ENCODE measurements at places on chromosomes 3 and 15. TPM values are rescaled to one million over a fixed set of nuclear protein-coding genes. Genes with fewer than 3 reads are reported as not detected.

The OSTN gene
- polyA plus RNA-seq = not detected

The GPR62 gene
- 0.10 TPM for polyA plus RNA-seq

The CHRD gene
- polyA plus RNA-seq = not detected

The ARL14 gene
- 6.0 TPM for polyA plus RNA-seq

GRCh38 chr15:89138999-89139612 is 50.9 kb downstream of the ABHD2 start:
- no peak overlapping the region for H3K4me3 ChIP-seq
- H3K4me1 ChIP-seq = peaks cover 14% of the 10 kb centered on the region
- no peaks in the 10 kb centered on the region for H3K36me3 ChIP-seq
- no peak for DNase-seq
- no peaks in the 10 kb centered on the region for H3K27me3 ChIP-seq

- DNase-seq = no peak
- no peak overlapping the region for H3K27ac ChIP-seq
- H3K4me1 ChIP-seq = no peaks in the 10 kb centered on the region
- no peak overlapping the region for H3K4me3 ChIP-seq
These were observed 16.0 kb upstream of the ADIPOQ start for GRCh38 chr3:186826410-186826975.

DNA sequence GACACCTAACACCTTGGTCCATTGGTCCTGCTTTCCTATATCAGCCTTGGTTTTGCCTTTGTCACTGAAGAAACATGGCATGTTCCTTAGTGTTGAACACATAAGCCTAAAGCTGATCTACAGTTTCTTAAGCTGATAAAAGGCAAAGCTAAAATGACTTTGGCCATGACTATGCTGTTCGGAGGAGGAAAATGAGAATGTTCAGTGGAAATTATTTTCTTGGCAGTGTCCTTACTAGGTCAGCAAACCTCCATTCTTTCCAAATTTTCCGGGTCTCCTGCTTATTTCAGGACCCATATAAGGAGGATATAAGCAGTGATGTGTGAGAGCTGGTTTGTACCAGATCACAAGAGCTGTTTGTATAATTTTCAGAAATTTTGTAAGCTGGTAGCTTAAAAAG is 832.9 kb upstream of the CFAP20DC start:
- no peak for DNase-seq
- no peaks in the 10 kb centered on the region for H3K27me3 ChIP-seq
- H3K36me3 ChIP-seq = no peaks in the 10 kb centered on the region
- no peaks in the 10 kb centered on the region for H3K4me1 ChIP-seq
- no peak overlapping the region for H3K27ac ChIP-seq

GRCh38 chr3:40752492-40752891 is 227.7 kb downstream of the ZNF621 start:
- H3K27ac ChIP-seq = no peak overlapping the region
- no peaks in the 10 kb centered on the region for H3K4me1 ChIP-seq
- H3K27me3 ChIP-seq = no peaks in the 10 kb centered on the region
- H3K36me3 ChIP-seq = no peaks in the 10 kb centered on the region
- H3K4me3 ChIP-seq = no peak overlapping the region

- H3K4me3 ChIP-seq = no peak overlapping the region
- no peak overlapping the region for H3K27ac ChIP-seq
- H3K27me3 ChIP-seq = peaks cover 4% of the 10 kb centered on the region
- H3K4me1 ChIP-seq = no peaks in the 10 kb centered on the region
- H3K36me3 ChIP-seq = no peaks in the 10 kb centered on the region
These were observed 8.2 kb upstream of the TM6SF1 start for GRCh38 chr15:83099290-83099689.

DNA sequence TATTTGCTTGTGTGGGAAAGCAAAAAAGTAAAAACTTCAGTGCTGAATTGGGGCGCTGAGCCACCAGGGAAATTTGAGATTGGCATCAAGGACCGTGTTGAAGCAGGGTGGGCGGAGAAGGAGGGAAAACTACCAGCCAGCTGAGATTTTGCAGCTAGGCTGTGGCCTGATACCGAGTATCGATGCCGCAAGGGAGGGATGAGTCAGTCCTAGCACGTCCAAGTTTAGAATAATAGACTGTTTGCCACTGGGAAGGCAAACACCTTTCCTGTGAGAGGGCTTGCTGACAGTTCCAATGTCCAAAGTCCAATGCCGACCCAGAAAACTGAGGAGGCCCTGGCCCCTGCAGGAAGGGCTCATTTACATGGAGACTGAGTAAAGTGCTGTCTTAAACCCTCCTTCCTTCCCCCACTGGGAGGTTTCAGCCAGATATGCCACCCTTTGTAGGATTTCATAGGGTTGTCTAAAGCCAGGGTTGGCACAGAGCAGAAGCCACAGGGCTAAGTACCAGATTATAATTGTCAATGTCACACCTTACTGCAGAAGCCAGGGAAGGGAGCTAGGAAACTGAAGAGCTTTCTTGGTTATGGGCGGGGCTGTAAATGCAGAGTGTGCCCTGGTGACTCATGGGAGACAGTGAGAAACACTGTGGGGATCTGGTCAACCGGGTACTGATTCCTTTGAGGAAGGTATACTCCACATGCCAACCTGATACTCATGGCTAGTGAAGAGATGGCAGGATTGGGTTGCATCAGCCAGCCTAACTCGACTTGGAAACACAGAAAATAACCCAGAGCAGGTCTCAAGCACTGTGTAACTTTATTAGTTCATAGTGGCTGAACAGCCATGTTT is 28.4 kb upstream of the PIK3CB start:
- H3K36me3 ChIP-seq = no peaks in the 10 kb centered on the region
- DNase-seq = peak; percentile 97
- H3K4me3 ChIP-seq = no peak overlapping the region
- H3K27me3 ChIP-seq = no peaks in the 10 kb centered on the region
- H3K27ac ChIP-seq = peak overlapping the region; percentile 96

GRCh38 chr3:197730200-197730599 is 6.5 kb downstream of the RUBCN start:
- H3K4me1 ChIP-seq = peaks cover under 1% of the 10 kb centered on the region
- H3K27me3 ChIP-seq = no peaks in the 10 kb centered on the region
- no peak overlapping the region for H3K27ac ChIP-seq
- DNase-seq = no peak
